ENCODE measurements at places on chromosomes 3 and 15. TPM values are rescaled to one million over a fixed set of nuclear protein-coding genes. Genes with fewer than 3 reads are reported as not detected.

The MYL3 gene
- 2,834 TPM for polyA plus RNA-seq

The ADGRG7 gene
- polyA plus RNA-seq, result 0.04 TPM

The ADIPOQ gene
- 1.3 TPM for polyA plus RNA-seq

The FGD5 gene
- polyA plus RNA-seq, result 3.8 TPM

The NANOGP8 gene
- 0.07 TPM for polyA plus RNA-seq

The STOML1 gene
- 22.0 TPM for polyA plus RNA-seq

The MORC1 gene
- not detected for polyA plus RNA-seq

The SQOR gene
- polyA plus RNA-seq, result 142 TPM

All from psoas muscle (tissue), 8 donors.